ENCODE measurements at places on chromosomes 1 and 21.

- DNase-seq, result no peak
These were observed 8.6 kb upstream of the IL20 start for GRCh38 chr1:206856674-206857464.

DNA sequence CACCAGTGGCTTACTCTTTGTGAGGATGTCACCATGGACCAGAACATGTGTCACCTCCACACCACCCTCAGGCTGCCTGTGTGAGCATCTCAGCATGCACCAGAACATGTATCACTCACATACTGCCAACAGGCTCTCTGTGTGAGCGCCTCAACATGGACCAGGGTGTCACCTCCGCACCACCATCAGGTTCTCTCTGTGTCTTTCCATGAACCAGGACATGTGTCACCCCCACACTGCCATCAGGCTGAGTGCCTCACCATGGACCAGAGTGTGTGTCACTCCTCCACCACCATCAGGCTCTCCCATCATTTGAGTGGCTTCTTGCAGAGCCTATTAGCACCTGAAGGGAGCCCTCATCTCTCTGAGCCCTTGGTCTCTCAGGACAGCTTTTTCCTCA, 125.2 kb downstream of the ZNF648 start:
- no peak for DNase-seq

DNA sequence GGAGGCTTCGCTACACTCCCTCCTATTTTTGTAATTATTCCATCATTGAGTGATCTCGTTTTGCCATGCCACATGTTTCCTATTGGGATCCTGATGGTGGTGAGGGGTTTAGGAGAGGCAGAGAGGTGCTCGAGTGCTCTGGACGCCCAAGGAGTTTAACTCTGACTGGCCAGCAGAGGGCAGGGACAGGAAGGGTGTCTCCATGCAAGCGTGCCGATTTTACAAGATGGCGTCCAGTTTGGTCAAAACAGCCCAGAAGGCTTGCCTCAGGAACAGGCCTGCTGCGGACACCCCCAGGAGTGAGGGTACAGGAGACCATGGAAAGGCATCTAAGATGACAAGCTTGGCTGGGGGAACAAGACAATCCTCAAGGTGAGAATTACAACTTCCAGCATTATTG, 33.8 kb upstream of the KCNE2 start:
- no peak for DNase-seq

GRCh38 chr1:74733604-74734484, 892 bp downstream of the TYW3 start:
- DNase-seq, result peak; percentile 54

DNA sequence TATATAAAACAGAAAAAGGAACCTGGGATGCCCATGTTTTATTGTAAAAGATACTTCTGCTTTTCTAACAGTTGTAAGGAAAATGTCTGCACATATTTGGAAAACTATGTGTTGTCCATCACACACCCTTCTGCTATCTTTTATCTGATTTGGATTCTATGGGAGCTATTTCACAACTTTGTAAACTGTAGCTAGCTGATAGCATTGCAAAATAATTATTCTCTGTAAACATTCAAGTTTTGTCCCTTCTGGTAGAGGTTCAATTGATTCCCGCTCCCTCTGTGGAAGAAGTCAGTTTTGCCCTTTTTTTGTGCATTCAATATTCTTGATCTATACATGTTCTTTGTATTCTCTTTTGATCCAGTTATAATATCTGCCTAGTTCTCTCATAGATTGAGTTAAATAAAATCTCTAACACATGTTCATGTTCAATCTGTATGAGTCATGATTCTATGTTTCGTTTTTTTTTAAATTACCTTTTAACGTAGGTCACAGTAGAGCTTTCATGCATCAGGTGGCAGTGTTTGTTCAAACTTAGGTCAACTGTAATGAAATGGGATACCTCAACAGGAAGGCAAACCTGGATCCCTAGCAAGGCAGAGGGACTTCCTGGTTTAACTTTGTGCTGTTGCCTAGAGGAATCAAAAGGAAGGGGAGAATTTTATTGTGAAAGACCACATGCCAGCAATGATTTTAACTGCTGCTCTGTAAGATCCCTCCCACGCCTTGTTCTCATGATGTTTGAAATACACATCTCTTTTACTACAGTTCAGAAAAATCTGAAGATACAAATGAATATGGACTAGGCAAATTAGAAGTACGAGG, 26.0 kb upstream of the BCL9 start:
- peak; percentile 65 for DNase-seq

- DNase-seq, result no peak
These were observed 302.3 kb upstream of the RUNX1 start for GRCh38 chr21:35351434-35351833.
